ENCODE measurements at places on chromosomes 5 and 9. TPM values are rescaled to one million over a fixed set of nuclear protein-coding genes. Genes with fewer than 3 reads are reported as not detected.

GRCh38 chr5:123285122-123286023, 137.8 kb downstream of the CEP120 start:
- no peaks in the 10 kb centered on the region for H3K4me1 ChIP-seq
- peak overlapping the region; percentile 14 for H3K27ac ChIP-seq
- DNase-seq: no peak
- peaks cover 30% of the 10 kb centered on the region for H3K27me3 ChIP-seq

DNA sequence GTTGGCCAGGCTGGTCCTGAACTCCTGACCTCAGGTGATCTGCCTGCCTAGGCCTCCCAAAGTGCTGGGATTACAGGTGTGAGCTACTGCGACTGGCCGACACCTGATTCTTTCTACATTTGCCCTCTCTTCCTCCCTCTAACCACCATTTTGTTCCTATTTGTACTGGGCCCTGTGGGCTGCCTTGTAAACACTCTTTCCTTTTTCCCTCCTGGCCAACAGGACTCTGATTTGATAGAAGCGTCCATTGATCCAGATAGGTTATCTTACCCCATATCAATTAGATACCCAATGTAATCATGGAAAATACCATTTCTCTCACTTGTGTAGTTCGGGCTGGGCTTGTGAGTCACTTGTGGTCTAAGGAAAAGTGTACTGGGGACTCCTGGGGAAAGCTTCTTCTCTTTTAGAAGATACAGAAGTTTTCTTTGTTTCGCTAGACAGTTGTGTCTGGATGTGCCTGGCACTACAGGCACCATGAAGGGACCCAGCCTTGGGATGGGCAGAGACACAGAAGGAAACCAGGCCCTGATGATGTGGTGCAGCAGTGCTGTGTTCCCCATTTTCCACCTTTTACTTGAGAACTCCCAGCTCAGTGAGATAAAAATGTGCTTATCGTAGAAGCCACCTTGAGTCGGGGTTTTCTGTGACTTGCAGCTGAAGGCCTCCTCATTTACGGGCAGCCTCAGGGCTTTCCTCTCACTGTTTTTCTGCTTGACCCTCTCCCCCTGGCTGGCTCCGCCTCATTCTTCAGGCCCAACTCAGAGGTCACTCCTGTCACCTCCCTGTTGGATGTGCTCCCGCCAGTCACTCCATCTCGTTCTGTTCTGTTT, 32.8 kb upstream of the CPEB4 start:
- no peak for DNase-seq
- H3K36me3 ChIP-seq: no peaks in the 10 kb centered on the region
- no peaks in the 10 kb centered on the region for H3K27me3 ChIP-seq

GRCh38 chr9:90774682-90775081, 26.9 kb upstream of the SYK start:
- DNase-seq: no peak
- H3K36me3 ChIP-seq: no peaks in the 10 kb centered on the region
- no peaks in the 10 kb centered on the region for H3K4me1 ChIP-seq
- no peak overlapping the region for H3K27ac ChIP-seq
- no peak overlapping the region for H3K4me3 ChIP-seq

DNA sequence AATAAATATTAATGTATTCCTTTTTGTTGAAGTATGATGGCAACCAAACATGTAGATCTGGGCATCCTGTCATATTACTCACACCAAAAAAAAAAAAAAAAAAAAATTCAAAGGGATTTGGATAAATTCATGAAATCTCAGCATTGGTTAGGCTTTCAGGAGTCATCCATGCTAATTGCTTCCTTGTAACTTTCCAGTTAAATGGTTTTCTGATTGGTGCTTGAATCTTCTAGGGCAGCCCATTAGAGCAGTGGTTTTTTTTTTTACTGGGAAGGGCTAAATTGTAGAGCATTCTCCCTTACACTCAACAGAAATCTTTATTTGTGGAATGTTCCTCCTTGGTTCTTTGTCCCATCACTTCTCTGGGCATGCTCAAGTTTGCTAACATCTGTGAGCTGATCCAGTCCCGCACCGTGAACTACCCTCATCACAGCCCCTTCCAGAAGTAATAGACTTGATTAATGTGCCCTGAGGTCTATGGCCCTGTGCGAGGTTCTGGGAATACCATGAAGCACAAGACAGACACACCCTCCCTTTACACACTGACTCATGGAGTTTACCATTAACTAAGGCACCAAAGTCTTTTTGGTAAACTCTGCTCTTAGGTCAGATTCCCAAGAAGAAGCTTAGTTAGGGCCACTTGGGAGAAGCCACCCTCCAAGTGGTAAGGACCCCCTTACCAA, 56.0 kb downstream of the RGS3 start:
- H3K27me3 ChIP-seq: no peaks in the 10 kb centered on the region
- peaks cover 18% of the 10 kb centered on the region for H3K4me1 ChIP-seq
- DNase-seq: no peak
- no peak overlapping the region for H3K4me3 ChIP-seq
- peaks cover 64% of the 10 kb centered on the region for H3K36me3 ChIP-seq

SNX24 gene
- 27.5 TPM for total RNA-seq

KCNT1 gene
- total RNA-seq: not detected

C9orf50 gene
- total RNA-seq: not detected

CLTA gene
- total RNA-seq: 165 TPM

All from esophagus squamous epithelium (tissue), 5 donors.